Activated CD4-positive, alpha-beta T cell treated with anti-CD3 and anti-CD28 coated beads, Interleukin-2, amount 10 ng/mL, durations not matched to agents 7 days and 5 days (primary cell): ENCODE measurements at places on chromosomes 13 and 19. TPM values are rescaled to one million over a fixed set of nuclear protein-coding genes. Genes with fewer than 3 reads are reported as not detected.

Gene CGB3
- total RNA-seq, result not detected

Gene RNF225
- total RNA-seq, result 0.74 TPM

DNA sequence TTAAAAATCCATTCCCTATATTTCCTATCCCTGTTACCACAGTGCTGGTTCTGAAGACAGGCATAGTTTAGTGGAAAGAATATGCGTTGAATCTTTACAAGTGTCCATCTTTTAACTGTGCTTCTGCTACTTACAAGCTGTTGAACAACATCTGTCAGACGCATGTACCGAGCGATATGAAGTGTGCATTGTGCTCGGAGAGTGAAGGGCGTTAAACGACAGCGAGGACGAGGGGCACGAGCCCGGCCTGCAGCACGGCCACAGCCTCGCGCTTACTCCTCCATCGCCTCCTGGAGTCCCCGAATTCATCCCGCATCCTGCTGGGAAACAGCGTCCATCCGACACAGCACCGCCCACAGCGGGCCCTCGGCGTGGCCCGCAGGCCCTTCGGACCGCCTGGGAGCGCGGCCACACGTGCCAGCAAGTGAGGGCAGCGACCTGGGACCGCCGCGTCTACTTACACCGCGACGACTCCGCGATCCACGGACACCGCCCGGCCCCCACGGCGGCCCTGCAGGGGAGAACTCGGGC lies 514 bp downstream of the PCID2 start:
- peak; percentile 26 for DNase-seq
- H3K4me3 ChIP-seq, result peak overlapping the region; percentile 81
- H3K36me3 ChIP-seq, result peaks cover 45% of the 10 kb centered on the region

Gene CEACAM16
- not detected for total RNA-seq

GRCh38 chr19:3968556-3969434 lies 2.1 kb downstream of the DAPK3 start:
- no peaks in the 10 kb centered on the region for H3K27me3 ChIP-seq
- peak overlapping the region; percentile 41 for H3K4me3 ChIP-seq
- peak overlapping the region; percentile 13 for H3K27ac ChIP-seq
- no peak for DNase-seq
- H3K36me3 ChIP-seq, result peaks cover 17% of the 10 kb centered on the region

Gene NPAS1
- total RNA-seq, result not detected

Gene KLK2
- total RNA-seq, result not detected

GRCh38 chr13:56066321-56066720 lies 1074.4 kb upstream of the PRR20A start:
- no peak overlapping the region for H3K4me3 ChIP-seq
- H3K4me1 ChIP-seq, result no peaks in the 10 kb centered on the region
- H3K36me3 ChIP-seq, result no peaks in the 10 kb centered on the region
- DNase-seq, result no peak

DNA sequence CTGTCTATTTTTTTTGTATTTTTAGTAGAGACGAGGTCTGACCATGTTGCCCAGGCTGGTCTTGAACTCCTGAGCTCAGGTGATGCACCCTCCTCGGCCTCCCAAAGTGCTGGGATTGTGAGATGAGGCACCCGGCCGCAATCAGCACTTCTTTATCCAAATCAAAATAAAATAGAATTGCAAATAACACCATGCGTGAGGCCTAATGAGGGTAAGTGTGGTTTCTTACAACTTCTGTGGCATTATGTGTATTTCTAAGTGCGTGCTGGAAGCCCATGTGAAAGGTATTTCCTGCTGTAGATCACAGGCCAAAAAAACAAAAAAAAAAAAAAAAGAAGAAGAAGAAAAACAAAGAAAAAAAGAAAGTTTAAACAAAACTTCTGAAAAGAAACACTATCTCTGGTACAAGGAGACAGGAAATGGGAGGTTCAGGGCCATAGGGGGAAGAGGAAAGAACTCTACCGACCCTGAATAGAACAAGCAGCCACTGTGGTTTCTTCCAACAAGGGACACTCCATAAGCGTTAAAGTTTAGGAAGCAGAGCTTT lies 3.0 kb upstream of the GRAMD1A start:
- DNase-seq, result peak; percentile 42
- H3K36me3 ChIP-seq, result peaks cover 15% of the 10 kb centered on the region
- peak overlapping the region; percentile 97 for H3K27ac ChIP-seq
- peaks cover 63% of the 10 kb centered on the region for H3K4me1 ChIP-seq
- peak overlapping the region; percentile 62 for H3K4me3 ChIP-seq

GRCh38 chr19:45340232-45340898 lies at the start of gene KLC3:
Gene KLC3 (plus strand): TSS chr19:45340750. CDS start chr19:45345542, 4,792 bp downstream.
- H3K27me3 ChIP-seq, result peaks cover 13% of the 10 kb centered on the region
- DNase-seq, result peak; percentile 31
- peak within 1 kb of the TSS; percentile 53 for H3K4me3 ChIP-seq
- H3K36me3 ChIP-seq, result no peaks in the 10 kb centered on the region
- H3K27ac ChIP-seq, result no peak within 1 kb of the TSS

DNA sequence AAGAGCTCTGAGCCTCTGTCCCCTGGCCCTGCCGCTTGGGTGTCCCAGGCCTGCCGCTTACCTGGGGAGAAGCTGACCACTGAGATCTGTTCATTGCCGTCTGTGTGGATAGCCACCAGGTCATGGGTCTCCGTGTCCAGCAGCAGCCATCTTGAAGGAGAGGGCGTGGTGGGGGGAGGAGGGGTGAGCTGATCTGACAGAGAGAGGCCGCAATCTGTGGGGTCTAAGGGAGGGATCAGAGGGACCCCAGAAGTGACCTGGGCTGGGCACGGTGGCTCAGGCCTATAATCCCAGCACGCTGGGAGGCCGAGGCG lies 14.6 kb upstream of the GPR4 start:
- peaks cover 46% of the 10 kb centered on the region for H3K36me3 ChIP-seq
- peaks cover 24% of the 10 kb centered on the region for H3K4me1 ChIP-seq
- no peak for DNase-seq
- H3K4me3 ChIP-seq, result no peak overlapping the region
- no peak overlapping the region for H3K27ac ChIP-seq

Gene PLIN4
- total RNA-seq, result not detected

DNA sequence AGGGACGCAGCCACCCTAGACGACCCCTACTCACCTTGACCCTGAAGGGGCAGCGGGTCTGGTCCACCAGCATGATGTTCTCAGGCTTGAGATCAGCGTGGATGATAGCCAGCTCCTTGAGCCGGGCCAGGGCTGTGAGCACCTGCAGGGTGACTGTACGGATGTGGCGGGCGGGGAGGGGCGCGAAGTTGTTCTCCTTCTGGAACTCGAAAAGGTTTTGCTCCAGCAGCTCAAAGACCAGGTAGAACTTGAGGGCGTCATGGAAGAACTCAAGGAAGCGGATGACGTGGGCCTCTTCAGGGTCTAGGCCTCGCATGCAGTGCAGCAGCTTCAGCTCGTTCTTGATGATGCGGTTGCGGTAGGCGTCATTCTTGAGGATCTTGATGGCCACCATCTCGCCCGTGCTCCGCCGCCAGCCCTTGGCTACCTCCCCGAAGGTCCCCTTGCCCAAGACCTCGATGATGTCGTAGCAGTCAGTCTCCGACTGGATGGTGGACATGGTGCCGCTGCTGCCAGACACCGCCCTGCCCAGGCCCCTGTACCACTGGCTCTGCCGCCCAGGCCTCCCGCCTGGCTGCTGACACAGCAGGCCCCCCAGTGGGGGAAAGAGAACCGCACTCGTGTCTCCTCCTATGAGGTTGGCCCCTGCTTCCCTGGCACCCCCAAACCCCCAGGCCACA lies 437 bp downstream of the HIPK4 start:
- no peaks in the 10 kb centered on the region for H3K36me3 ChIP-seq
- no peak overlapping the region for H3K27ac ChIP-seq
- H3K27me3 ChIP-seq, result peaks cover 2% of the 10 kb centered on the region
- H3K4me1 ChIP-seq, result no peaks in the 10 kb centered on the region
- H3K4me3 ChIP-seq, result no peak overlapping the region

DNA sequence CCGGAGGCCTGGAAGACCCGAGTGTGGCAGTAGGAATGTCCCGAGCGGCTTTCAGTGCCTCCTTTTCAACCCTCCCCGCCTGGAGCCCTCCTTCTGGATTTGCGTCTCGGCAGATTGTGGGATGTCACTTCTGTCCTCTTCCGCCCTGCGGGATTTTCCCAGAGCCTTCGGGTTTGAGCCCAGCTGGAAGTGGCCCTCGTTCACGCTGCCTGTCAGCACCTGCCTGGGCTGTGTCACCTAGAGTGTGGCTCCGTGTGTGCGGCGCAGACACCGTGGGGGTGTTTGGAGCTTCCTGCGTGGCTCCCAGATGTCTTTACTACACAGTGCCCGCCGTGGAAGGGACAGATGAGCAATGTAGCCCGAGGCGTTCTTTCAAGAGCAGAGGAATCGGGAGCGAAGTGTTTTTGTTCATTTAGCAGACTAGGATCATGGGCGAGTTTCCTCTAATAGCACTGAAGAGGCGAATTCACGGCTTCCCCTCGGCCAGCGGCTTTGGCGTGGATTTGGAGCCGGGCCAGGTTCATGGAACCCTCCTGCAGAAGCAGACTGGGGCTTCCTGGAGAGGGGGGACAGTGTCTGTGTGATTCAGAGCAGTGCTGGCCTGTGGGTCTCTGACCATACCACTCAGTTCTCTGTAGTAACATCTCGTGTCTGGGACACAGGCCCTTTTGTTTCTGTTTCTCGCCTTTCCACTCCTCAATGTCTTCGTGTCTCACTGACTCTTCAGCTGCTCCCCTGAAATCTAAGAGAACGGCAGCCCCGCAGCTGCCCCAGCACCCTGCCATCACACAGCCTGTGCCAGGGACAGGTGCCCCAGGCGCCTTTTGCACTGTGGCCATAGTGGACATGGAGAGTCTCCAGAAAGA lies 68.0 kb downstream of the KDM4B start:
- H3K4me3 ChIP-seq, result no peak overlapping the region
- no peak for DNase-seq
- no peaks in the 10 kb centered on the region for H3K4me1 ChIP-seq
- no peak overlapping the region for H3K27ac ChIP-seq
- H3K36me3 ChIP-seq, result peaks cover 2% of the 10 kb centered on the region

Gene ALOX5AP
- total RNA-seq, result 88.7 TPM

Gene RNF113B
- total RNA-seq, result not detected

DNA sequence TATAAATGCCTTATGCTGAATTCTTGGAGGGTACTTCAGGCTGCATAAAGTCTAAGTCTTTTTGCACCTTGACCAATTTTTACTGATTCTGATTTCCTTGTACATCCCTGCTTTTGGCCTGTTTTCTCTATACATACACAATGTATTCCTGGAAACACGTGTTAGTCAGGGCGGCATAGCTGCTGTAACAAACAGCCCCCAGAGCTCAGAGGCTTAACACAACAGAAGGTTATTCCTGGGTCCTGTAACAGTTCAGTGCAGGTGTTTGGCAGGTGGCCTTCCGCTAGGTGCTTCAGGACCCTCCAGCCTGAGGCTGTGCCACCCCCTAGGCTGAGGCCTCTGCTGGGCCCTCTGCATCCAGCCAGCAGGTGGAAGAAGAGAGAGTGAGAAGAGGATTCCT lies 82.9 kb downstream of the ZAR1L start:
- peaks cover 4% of the 10 kb centered on the region for H3K4me1 ChIP-seq
- no peak overlapping the region for H3K27ac ChIP-seq
- no peak overlapping the region for H3K4me3 ChIP-seq
- no peak for DNase-seq
- peaks cover 4% of the 10 kb centered on the region for H3K36me3 ChIP-seq
- no peaks in the 10 kb centered on the region for H3K27me3 ChIP-seq

DNA sequence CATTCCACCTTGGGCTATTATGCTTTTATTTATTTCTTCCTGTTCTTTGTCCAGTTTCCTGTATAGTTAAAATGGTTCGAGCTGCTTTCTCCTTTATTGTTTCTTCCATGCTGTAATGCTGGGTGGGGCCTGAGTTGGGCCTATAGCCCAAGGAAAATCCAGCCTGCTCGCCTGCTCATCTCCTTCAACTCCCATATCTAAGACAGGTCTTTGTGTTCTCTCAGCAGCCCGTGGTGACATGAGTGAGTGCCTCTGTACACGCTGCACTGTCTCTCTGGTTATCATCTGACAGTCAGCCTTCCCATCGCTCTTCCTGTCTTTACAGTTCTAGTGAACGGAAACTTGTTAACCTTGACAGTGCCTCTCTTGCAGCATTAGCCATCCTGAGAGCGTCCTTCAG lies 221.9 kb upstream of the SLC10A2 start:
- DNase-seq, result no peak
- peaks cover under 1% of the 10 kb centered on the region for H3K27me3 ChIP-seq
- H3K27ac ChIP-seq, result no peak overlapping the region
- no peak overlapping the region for H3K4me3 ChIP-seq

Gene FUT2
- not detected for total RNA-seq

DNA sequence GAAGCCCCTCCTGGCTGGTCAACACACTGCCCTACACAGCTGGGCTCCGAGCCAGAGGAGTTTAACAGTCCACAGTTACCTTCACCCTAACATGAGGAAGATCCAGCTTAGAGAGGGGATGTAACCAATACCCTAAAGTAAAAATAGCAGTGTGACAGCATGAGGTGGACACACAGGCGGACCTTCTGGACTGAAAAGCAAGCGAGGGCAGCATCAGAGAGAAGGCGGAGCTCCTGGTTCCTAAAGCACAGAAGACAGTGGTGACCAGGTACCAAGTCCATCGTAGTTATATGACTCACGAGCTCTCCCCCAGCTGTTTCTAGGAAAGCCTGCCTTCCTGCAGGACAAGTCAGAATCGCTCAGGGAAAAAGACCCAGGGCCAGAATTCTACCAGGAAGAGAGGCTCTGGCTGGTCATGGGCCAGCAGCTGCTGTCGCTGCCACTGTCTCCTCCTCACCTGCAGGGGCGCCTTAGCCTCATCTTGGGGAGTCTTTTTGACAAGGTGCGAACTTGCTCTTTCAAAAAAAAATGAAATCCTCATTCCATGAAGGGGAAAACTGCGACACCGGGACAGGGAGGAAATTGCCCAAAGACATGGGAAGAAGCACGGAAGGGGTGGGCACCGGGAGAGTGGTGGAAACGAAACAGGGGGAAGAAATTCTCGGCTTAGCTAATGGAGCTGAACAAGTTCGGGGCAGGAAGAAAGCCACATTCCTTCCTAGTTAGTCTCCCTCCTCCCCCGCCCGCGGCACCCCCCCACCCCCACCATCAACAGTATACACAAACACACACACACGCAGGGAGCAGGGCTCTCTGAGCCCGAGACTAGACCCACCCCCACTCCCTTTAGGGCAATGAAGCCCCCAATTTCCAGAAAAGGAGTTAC lies 1.7 kb downstream of the ELL start:
- H3K4me3 ChIP-seq, result peak overlapping the region; percentile 89
- H3K27ac ChIP-seq, result peak overlapping the region; percentile 93
- H3K27me3 ChIP-seq, result no peaks in the 10 kb centered on the region
- peak; percentile 74 for DNase-seq
- H3K4me1 ChIP-seq, result peaks cover 16% of the 10 kb centered on the region

Gene CRX
- not detected for total RNA-seq

DNA sequence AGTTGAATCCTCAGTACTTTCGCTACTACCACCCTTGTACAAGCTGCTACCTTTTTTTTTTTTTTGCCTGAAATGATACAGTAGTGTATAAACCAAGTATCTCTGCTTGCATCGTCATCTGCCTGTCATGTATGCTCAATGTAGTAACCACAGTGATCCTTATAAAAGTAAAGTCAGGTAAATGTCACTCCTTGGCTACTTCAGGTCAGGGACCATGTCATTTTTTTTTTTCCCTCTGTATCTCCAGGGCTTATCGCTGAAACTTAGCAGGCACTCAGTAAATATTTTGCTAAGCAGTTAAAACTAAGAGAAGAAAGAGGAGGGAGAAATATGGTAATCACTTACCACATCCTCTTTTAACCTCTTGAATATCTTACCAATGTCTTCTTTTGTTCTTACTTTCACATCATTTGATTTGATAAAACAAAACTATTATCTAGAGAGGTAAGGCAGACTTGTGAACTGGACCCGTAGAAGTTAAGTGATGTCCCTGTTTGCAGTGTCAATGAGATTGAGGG lies 96.8 kb upstream of the KLF12 start:
- H3K36me3 ChIP-seq, result peaks cover 16% of the 10 kb centered on the region
- no peak for DNase-seq
- peak overlapping the region; percentile 48 for H3K4me3 ChIP-seq
- H3K27ac ChIP-seq, result peak overlapping the region; percentile 85
- H3K27me3 ChIP-seq, result no peaks in the 10 kb centered on the region
